Ovary (tissue), 10 donors: ENCODE measurements at places on chromosomes 13 and 19. TPM values are rescaled to one million over a fixed set of nuclear protein-coding genes. Genes with fewer than 3 reads are reported as not detected.

The APOC4 gene
- total RNA-seq, result not detected

The ERFL gene
- total RNA-seq, result 0.58 TPM

The ZNF730 gene
- 2.2 TPM for total RNA-seq

The IZUMO4 gene
- total RNA-seq, result 10.7 TPM

The RXFP2 gene
- not detected for total RNA-seq

- no peak overlapping the region for H3K27ac ChIP-seq
- H3K36me3 ChIP-seq, result no peaks in the 10 kb centered on the region
- H3K27me3 ChIP-seq, result no peaks in the 10 kb centered on the region
- no peak for DNase-seq
Measured at GRCh38 chr13:30487075-30487470, 21.3 kb upstream of the HMGB1 start.

- H3K36me3 ChIP-seq, result no peaks in the 10 kb centered on the region
- H3K27ac ChIP-seq, result peak overlapping the region; percentile 87
- H3K4me3 ChIP-seq, result no peak overlapping the region
- peaks cover 18% of the 10 kb centered on the region for H3K4me1 ChIP-seq
Measured at GRCh38 chr19:17415121-17415520, 4.7 kb upstream of the MVB12A start.

DNA sequence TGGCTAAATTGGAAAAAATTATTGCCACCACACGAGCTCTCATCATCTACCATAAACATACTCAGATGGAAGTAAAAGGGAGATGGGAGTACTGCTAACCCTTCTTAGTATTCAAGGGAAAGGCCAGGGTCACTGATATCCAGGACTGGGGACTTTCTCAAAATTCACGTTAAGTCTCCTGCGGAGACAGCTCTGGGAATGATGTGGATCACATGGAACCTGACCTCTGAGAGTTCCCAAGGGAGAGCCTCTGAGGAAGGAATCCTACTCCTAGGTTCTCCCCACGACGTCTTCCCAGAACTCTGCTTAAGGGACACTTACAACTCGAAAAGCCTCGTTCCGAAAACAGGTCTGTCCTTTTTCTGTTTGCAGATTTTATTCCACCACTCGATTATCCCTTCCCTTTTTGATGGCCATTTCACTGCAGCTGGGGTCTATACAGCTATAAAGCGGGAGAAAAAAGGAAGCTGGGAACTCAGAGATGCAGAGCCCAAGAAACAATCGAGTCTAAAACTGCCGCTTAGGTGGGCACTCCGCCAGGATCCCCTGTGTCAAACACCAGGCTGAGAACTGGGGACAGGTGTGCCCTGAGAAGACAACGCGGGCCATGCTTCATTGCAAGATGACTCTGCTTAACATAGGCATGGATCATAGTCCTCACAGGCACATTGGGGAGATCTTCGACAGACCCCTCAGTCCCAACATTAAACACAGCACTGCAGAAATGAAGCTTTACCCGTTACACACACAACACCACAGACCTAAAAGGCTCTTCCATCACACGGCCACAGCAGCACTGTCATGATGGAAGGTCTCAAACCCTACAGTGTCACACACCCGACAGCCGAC lies 823 bp upstream of the ZNF567 start:
- peaks cover 4% of the 10 kb centered on the region for H3K4me1 ChIP-seq
- H3K27me3 ChIP-seq, result no peaks in the 10 kb centered on the region
- peak overlapping the region; percentile 79 for H3K4me3 ChIP-seq

GRCh38 chr13:99751517-99752199 lies 219.9 kb downstream of the ZIC5 start:
- no peaks in the 10 kb centered on the region for H3K36me3 ChIP-seq
- DNase-seq, result no peak
- H3K4me1 ChIP-seq, result no peaks in the 10 kb centered on the region
- no peaks in the 10 kb centered on the region for H3K27me3 ChIP-seq
- H3K27ac ChIP-seq, result no peak overlapping the region

GRCh38 chr13:39105110-39105509 lies 66.9 kb downstream of the NHLRC3 start:
- H3K4me1 ChIP-seq, result no peaks in the 10 kb centered on the region
- H3K4me3 ChIP-seq, result no peak overlapping the region
- DNase-seq, result no peak
- no peaks in the 10 kb centered on the region for H3K36me3 ChIP-seq

- H3K36me3 ChIP-seq, result no peaks in the 10 kb centered on the region
- H3K4me3 ChIP-seq, result no peak overlapping the region
- H3K27me3 ChIP-seq, result no peaks in the 10 kb centered on the region
- DNase-seq, result no peak
- peaks cover 6% of the 10 kb centered on the region for H3K4me1 ChIP-seq
Measured at GRCh38 chr19:1935484-1936208, 5.3 kb upstream of the CSNK1G2 start.

DNA sequence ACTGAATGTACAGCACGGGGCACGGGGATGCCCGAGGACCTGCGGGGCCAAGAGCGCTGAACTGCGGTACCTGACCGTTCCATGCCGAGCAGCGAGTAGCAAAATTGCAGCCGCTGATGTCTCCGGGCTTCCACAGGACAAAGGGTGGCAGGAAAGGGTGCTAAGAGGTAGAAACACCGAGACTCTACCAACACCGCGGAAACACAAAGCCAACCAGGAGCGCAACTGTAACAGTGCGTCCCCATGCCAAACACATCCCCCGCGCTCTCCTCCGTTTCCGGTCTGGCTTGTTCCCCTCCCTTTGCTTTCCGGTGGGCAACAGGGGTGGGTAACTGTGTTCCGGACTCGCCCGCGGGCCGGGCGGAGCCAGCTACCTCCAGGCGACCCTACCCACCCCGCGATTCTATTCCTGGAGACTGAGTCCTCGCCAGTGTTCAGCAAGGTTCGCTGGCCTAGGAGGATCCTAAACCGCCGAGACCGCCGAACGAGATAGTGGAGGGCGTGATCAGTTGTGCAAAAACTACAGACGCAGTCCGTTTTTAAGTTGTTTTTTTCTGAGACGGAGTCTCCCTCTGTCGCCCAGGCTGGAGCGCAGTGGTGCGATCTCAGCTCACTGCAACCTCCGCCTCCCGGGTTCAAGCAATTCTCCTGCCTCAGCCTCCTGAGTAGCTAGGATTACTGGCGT lies 34.9 kb upstream of the NEK3 start:
- H3K27ac ChIP-seq, result peak overlapping the region; percentile 53
- H3K27me3 ChIP-seq, result no peaks in the 10 kb centered on the region
- DNase-seq, result peak; percentile 81
- peaks cover 4% of the 10 kb centered on the region for H3K4me1 ChIP-seq
- H3K36me3 ChIP-seq, result no peaks in the 10 kb centered on the region

- no peaks in the 10 kb centered on the region for H3K27me3 ChIP-seq
- H3K27ac ChIP-seq, result no peak overlapping the region
- no peaks in the 10 kb centered on the region for H3K36me3 ChIP-seq
- DNase-seq, result no peak
- H3K4me3 ChIP-seq, result no peak overlapping the region
Measured at GRCh38 chr13:33263484-33263883, 22.1 kb downstream of the STARD13 start.

- no peak for DNase-seq
- H3K27ac ChIP-seq, result no peak overlapping the region
- H3K4me1 ChIP-seq, result no peaks in the 10 kb centered on the region
Measured at GRCh38 chr13:84127597-84128128, 245.4 kb upstream of the SLITRK1 start.

DNA sequence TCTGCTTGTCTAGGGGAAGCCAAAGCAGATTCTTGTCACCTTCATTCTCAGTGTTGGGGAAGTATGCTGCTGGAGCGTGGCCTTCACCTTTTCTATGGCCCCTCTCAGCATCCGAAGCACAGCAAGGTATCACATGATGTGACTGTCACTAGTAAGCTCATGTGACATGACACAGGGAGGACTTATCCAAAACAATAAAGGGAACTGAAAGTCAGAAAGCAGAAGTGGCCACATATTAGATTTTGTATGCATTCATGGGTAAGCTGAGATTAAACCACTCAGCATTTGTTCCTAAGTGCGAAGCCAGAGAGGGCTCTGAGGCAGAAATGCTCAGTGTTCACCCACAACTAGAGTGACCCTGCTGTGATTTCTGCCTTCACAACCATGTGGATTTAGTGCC lies 72.8 kb upstream of the PCDH8 start:
- no peaks in the 10 kb centered on the region for H3K27me3 ChIP-seq
- no peaks in the 10 kb centered on the region for H3K4me1 ChIP-seq
- no peak overlapping the region for H3K4me3 ChIP-seq
- H3K27ac ChIP-seq, result no peak overlapping the region
- no peaks in the 10 kb centered on the region for H3K36me3 ChIP-seq
- DNase-seq, result no peak

DNA sequence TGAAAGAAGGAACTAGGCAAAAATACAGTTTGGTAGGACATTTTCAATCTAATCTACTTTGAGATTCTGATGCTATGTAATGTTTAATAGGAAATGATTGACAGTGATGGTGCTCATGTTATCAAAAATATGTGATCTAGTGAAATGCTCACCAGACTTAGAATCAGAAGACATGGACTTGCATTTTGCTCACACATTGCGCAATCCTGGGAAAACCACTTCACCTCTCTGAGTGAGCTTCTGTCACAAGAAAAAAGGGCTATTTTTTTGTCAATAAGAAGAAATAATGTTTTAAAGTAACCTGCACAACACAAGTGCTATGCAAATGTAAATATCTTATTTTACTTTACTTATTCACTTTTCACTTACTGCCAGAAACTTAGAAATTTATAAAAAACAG lies 380.9 kb upstream of the HTR2A start:
- no peak overlapping the region for H3K4me3 ChIP-seq
- H3K27ac ChIP-seq, result no peak overlapping the region
- no peaks in the 10 kb centered on the region for H3K4me1 ChIP-seq
- H3K27me3 ChIP-seq, result no peaks in the 10 kb centered on the region
